Karpas-422 (cell line): ENCODE measurements at places on chromosomes 16 and 17. TPM values are rescaled to one million over a fixed set of nuclear protein-coding genes. Genes with fewer than 3 reads are reported as not detected.

- no peak for DNase-seq
Measured at GRCh38 chr16:79598348-79599181, 2.0 kb downstream of the MAF start.

DNA sequence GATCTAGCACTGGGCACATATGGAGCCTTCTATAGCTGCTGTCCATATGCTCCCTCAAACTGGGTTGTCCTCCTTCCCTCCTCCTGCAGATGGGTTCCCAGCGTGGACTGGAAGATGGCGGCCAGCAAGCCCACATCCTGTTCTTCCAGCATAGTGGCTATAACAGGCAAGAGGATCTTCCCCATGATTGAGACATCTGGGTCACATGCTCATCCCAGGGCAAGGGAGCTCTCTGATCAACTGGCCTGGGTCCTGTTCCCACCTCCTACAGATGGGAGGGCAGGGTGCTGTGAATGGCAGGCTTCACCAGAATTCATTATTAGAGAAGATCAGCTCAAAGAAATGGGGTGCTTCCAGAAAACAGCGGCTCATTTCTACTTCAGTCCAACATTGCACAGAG is 210.2 kb downstream of the PARN start:
- no peak for DNase-seq

CRYBA1 gene
- total RNA-seq: not detected in 2 replicates

PNMT gene
- 6.8 TPM in 1 of 2 replicates, not detected in the other for total RNA-seq

DNA sequence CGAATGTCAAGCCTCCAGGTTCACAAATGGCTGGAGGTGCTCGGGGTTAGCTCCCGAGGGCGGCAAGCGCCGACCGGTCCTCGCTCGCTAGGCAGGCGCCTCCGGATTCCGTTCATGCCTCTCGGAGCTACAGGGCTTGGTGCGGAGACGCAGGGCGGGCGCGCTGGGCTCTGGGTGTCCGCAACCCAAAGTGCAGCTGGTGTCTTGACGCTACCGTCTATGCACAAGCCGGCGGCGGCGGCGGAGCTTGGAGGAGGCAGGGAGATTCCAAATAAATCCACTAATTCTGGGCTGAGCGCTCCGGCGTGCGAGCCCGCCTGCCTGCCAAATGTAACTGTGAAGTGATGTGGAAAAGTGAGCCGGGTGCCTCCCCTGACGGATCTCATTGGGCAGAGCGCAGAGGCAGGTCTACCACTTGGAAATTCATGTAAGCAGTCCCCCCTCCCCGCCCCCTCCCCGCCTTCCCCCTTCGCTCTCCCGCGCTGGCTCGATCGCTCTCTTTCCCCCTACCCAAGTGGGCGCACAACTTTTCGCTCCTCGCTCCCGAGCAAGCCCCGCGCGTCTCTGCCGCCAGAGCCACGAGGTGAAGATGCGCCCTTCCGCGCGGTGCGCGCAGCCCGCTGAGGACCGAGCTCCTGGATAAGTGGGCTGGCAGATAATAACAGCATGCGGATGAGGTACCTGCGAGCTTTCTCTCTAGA is at the start of gene CDH8:
Gene CDH8 (minus strand): TSS at position 338 of the 701 bp plus-strand sequence. CDS start 15,035 bp downstream, outside the sequence.
- no peak for DNase-seq

DNA sequence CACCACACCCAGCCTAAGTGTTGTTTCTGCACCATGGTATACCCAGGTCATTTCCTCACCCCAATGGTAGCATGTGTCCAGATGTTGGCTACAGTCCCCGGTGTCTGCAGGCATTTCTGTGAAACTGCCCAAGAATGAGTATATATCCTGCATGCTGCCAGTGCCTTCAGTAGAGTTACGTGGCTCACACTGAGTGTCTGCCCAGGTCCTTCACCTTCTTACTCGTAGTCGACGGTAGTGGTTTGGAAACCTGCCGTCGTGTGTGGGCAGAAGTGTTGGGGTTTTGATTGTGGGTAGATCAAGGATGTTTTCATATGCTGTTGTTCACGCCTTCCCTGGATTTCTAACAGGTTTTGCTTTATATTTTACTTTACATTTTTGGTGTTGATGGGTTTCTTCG is 16.8 kb downstream of the TCF25 start:
- DNase-seq: no peak

GINS3 gene
- 17.7 and 24.2 TPM in 2 replicates for total RNA-seq

RCVRN gene
- not detected in 2 replicates for total RNA-seq

DNA sequence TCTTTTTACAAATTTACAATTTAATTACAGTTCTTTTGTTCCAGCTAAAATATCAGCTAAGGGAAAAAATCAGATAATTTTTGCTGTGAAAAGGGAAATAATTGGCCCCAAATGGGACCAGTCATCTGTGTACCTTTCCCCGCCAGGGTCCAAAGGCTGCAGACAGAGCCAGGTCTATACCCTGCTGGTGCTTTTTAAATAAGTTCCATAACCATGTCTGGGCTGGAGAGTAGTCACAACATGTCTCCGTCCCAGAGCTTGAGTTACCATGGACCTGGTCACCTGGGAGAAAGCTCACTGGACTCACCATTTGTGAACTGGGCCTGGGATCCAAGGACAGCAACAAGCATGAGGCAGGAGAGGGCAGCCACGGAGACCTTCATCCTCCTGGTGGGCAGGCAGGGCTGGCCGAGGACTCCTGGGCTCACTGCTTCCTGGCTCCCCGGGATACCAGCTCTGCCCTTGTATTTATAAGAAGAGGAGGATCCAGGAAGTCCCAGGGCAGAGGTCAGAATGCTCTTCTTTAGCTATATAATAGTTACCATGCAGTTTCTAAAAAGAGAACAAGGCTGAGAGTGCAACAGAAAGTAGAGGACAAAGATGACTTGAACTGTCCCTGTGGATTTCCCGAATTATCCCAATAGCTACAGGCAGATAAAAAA is at the start of gene CCL15:
Gene CCL15 (minus strand): TSS at position 444 of the 662 bp plus-strand sequence. CDS start 61 bp downstream, at position 383.
- no peak for DNase-seq

ICAM2 gene
- total RNA-seq: 4.4 and 12.1 TPM in 2 replicates

ARL5C gene
- not detected in 2 replicates for total RNA-seq

DNA sequence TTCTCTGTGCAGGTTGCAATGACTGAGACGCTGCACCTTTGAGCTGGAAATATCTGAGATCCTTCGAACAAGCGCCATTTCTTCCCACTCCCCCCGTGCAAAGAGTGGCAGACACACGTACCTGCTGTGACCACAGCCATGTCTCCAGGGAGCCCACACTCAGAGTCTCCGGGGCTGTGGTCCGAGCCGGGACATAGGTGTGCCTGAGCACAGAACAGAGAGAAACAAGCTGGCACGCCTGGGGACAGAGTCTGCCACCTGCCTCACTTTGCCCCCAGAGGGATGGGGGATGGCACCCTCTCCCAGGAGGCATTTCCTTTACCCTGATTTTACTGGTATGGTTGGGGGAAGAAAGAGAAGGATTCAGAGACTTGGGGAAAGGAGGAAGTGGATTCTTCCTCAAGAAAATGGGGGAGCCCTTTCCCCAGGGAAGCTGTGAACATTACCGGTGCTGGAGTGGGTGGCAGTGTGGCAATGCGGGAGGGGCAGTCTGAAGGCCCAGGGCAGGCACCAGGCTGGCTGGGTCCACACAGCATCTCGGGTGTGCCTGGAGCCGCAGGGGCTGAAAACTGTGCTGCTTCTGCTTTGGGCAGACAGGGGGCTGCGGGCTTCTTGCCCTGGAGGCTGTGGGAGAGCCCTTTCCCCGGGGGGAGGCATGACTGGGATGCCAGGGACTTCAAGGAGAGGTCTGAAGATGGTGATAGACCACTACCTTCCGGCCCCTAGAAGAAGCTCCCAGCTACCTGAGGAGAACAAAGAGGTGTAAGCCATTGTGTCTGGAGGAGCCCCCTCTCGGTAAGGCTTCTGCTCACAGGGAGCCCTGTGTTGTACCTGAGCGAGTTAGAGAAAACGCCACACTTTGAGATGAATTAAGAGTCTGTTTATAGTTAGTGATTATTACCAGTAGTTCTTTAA is 6.6 kb upstream of the PIK3R6 start:
- DNase-seq: no peak

DNA sequence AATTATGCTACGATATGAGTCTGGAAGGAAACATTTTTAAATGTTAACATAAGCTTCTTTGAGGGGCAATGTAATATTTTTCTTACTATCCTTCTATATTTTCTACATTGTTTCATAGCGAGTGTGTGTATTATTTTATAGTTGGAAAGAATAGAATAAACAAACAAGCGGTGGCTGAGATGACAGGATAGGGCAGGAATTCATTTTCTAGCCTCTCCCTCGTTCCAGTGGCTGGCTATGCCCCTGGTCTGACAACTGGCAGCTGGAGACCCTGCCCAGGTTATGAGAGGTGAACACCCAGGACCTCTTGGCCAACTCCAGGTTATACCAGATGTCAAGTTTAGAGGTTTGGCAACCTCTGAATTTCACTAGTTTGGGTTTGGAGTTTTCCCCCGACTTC is 14.5 kb upstream of the TNRC6C start:
- DNase-seq: no peak

DNA sequence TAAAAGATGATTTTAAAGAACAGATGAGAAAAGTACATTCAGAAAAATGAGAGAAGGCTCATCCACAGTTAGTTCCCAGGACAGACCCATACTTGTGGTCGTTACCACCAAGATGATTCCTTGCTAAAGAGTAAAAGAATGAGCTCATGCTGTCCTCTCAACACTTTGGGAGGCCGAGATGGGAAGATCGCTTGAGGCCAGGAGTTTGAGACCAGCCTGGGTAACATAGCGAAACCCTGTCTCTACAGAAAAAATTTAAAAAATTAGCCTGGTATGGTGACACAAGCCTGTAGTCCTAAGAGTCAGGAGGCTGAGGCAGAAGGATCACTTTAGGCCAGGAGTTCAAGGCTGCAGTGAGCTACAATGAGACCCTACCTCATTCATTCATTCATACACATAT is 60.7 kb upstream of the CNEP1R1 start:
- no peak for DNase-seq

CDK3 gene
- total RNA-seq: 4.7 and 5.1 TPM in 2 replicates

GRCh38 chr16:12917246-12917645 is 15.8 kb downstream of the SHISA9 start:
- no peak for DNase-seq

DNA sequence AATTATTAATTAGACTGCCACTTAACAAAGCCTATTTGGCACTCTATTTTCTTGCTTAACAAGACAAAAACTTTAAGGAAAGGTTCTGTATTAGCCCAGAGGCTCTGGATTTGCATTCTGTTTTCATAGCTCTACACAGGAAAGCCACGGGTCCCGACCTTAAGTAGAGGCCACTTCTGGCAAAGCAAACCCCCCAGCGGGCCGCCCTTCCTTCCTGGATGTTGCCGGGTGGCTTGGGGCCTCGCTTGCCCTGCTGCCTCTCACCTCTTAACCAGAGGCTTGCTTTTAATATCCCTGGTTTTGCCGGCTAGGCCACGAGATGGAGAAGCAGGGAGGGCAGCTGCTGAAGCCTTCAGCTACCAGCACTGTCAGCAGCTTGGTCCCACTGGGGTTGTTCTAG is 4.4 kb downstream of the RTN4RL1 start:
- peak; percentile 40 for DNase-seq

DNA sequence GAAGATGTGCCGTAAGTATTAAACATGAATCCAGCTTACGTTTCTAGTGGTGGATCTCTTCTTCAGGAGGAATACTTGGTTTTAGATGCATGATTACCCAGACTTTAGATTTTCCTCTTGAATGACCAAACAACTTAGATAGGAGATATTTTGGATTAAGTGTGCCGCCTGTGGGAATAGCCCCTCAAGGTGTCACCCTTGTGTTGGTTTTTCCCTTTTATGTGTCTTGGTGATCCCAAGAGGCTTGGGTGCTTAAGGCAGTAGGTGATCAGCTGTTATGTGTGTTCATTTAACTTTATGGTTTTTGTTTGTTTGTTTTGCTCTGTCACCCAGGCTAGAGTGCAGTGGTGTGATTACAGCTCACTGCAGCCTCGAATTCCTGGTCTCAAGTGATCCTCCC is 115.1 kb downstream of the PPM1E start:
- no peak for DNase-seq

DNA sequence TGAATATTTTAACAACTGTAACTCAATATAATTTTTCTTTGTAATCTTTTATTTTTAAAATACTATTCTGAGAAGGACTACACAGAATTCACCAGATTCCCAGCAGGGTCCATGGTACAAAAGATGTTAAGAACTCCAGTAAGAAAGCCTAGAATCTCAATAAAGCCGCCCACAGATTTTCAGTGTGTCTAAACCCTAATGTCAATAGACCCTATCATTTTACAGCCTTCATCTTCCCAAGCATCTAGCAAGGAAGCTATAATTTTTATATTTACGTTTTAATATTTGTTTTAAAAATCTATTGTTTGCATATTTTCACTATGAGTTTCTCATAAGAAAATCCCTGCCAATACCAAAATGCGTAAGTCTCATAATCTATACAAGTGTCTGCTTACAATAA is 148.5 kb downstream of the CEP112 start:
- DNase-seq: no peak

- DNase-seq: peak; percentile 63
Measured at GRCh38 chr17:29240968-29241963, 5.4 kb upstream of the CRYBA1 start.

DNA sequence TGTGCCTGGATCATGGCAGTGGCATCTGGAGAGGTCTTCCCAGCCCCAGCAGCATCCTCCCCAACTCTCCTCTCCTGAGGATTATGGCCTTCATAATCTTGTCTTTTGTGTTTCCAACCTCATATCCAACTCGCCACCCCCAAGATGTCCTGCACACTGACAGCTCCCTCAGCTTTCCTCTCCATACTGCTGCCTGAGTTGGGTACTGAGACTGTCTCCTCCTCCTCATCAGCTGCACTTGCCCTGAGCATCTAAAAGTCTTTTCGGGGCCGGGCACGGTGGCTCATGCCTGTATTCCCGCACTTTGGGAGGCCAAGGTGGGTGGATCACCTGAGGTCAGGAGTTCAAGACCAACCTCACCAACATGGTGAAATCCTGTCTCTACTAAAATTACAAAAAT is 2.0 kb downstream of the CD300LB start:
- no peak for DNase-seq

C16orf95 gene
- total RNA-seq: 9.7 and 12.0 TPM in 2 replicates

HID1 gene
- total RNA-seq: 0.65 TPM in 1 of 2 replicates, not detected in the other

GRCh38 chr16:23149267-23149992 is at the start of gene USP31:
Gene USP31 (minus strand): TSS chr16:23149452. CDS start chr16:23149270, 182 bp downstream.
- DNase-seq: peak; percentile 97

DNA sequence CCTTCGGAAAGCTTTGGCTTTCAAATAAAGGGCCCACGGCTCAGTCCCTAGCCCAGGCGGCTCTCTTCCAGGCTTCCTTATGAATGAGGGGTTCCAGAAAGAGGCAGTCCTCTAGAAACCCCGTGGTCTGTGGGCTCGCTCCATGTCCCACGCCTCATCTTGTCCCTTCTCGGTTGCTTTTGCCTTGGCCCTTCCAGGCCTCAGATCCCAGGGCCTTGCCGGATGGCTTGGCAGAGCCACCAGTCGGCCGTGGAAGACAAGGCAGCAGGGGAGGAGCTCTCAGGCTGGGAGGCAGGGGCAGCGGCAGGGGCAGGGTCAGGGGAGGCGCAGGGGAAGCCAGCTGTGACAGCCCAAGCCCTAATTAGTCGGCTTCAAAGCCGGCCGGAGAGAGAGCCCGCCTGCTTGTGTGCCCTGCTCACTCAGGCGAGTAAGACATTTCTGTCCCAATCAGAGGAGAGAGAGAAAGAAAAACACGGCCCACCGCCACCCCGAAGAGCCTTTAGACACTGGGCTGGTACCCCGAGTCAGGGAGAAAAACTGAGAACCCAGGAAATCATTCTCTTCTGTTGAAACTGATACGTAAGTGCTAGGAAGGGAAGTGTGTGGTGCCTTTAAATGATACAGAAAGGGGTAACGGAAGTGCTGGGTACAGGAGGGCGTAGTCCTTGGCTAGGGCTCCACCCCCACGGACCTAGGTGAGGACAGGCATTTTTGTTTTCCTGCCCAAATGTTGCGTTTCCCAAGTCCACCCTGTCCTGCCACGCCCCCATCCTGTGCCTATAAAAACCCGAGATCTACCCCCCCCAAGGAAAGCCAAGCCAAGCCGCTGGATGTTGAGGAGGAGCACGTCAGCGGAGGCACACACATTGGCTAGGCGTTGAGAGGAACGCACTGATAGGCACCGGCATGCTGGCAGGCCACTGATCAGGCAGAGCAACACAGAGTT is 27.8 kb upstream of the MEIOC start:
- peak; percentile 82 for DNase-seq
